Stimulated activated CD4-positive, alpha-beta T cell treated with anti-CD3 and anti-CD28 coated beads, Interleukin-15, amount 100 ng/mL, for 48 hours (primary cell): ENCODE measurements at places on chromosomes 6 and 20.

DNA sequence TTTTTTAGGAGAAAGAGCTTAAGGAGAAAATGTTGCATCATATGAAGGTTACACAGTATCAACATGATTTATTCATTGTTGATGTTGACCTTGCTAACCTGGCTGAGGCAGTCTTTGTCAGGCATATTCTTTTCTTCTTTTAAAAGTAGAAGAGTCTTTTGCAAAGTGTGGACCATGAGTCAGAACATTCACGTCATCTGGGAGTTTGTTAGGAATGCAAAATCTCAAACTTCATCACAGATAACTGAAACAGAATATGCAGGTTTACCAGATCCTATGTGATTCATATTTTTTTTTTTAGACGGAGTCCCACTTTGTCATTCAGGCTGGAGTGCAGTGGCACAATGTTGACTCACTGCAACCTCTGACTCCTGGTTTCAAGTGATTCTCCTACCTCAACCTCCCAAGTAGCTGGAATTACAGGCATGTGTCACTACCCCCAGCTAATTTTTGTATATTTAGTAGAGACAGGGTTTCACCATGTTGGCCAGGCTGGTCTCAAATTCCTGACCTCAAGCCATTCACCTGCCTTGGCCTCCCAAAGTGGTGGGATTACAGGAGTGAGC is 530.4 kb upstream of the BTBD3 start:
- DNase-seq = no peak

DNA sequence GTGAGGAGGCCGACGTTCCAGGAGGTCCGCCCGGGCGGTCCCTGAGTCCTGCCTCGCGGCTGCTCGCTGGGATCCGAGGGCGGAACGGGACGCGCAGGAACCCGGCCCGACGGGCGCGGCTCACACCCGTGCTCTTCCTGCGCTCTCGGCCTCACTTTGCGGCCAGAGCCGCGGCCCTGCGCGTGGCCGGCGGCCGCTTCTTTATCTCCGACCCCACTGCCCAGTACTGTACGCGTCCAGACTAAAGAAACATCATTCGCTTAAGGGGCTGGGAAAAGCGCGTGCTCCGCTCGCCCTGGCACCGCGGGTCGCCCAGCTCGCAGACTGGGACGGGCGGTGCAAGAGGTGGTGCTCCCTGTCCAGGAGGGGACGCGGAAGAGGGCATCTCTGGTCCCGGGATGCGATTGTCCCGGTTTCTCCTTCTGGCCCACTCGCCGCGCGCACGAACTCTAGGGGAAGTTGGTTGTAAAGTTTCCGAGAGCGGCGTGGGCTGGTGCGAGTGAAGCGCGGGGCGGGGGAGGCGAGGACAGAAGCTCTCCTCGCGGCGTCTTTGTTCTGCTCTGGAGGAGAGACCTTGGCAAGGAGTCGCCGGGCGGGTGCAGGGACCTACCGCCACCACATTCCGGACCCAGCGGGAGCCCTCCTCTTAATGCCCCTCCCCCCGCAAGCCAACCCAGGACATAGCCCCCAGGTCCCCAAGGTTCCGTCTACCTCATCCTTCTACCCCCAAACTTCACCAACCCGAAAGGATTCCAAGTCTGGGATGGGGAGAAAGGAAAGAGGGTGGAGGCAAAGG is 71.0 kb downstream of the SOX4 start:
- no peak for DNase-seq

GRCh38 chr20:2230726-2231488 is 64.9 kb upstream of the TGM3 start:
- no peak for DNase-seq

DNA sequence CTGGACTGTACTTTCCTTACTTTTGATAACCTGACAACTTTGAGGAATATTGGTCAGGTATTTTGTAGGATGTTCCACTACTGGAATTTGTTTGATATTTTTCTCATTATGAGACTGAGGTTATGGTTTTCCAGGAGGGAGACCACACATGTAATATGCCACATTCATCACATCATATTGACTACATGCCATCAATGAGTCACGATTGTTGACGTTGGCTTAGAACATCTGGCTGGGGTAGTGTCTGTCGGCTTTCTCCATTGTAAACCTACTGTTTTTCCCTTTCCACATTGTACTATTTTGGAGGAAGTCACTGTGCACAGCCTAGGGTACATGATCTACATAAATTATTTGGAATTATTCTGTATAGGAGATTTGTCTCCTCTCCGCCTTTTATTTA is 1.4 kb upstream of the STX11 start:
- no peak for DNase-seq

DNA sequence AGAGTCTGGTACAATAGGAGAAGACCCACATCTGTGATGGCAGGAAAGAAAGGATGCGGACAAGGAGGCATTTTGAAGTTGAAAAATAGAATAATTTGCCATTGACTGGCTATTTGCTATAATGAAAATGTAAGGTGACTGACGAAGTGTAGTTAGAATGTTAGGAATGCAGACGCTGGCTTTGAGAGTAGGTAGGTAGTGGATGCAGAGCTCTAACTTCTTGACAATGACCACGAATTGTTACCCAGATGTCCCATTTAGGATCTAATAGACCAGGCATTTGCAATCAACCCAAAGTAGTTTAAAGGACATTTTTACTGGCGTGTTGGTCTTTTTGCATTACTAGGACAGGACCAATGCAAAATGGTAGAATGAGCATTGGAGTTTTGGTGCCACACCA is 14.2 kb downstream of the MLIP start:
- DNase-seq = no peak

- DNase-seq = no peak
Observed at GRCh38 chr6:121305957-121306607, 28.2 kb downstream of the TBC1D32 start.

DNA sequence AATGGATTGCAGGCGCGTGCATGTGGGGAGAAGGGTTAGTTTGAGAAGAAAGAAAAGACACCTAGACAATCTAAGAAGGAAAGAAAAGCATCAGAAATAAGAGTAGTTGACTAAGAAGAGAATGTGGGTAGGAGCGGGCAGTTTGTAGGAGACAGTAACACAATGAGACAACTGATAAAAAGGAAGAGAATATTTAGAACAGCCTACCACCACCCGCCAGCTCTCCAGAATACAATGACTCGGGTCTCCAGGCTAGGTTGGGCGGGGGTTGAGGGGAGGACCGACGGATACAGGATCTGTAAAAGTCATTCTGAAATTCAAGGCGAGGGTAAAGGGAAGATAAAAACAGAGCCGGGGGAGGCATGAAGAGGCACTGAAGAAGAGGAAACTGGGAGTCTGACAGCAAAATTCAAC is 712 bp downstream of the ABHD16A start:
- DNase-seq = no peak

DNA sequence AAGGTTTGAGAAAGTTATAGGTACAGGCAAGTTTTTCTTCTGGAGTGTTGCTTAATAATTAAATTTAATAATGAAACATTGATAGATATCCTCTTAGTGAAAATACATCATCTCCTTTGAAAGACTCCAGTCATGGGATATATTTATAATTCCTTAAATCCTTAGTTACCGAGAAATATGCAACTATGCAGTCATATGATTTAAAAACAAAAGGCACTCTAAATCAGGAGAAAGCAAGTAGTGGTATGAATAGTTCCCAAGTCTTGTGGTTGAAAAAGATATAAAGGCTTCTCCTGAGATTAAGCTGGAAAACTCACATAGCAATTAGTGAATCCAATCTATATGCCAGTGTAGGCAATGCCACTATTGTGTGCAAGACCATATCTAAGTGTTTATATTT is 475.4 kb downstream of the EYS start:
- no peak for DNase-seq

DNA sequence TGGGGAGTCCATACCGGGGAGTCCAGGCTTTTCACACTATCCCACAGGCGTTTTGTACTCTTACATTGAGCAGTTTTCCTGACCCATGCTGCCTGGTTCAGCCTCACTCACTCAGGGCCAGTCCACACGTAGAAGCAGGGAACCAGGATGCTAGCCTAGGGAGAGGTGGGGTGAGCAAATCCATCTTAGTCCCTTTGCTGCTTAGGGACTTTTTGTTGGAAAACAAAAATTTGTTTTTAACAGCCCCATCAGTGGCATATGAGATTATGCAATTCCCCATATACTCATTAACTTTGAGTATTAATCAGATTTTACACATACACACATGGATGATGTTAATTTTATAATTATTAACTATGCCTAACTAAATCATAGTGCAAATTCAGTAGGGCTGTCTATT is 84.2 kb downstream of the EZR start:
- no peak for DNase-seq

GRCh38 chr20:37244572-37244957 is 17.0 kb downstream of the GHRH start:
- no peak for DNase-seq

DNA sequence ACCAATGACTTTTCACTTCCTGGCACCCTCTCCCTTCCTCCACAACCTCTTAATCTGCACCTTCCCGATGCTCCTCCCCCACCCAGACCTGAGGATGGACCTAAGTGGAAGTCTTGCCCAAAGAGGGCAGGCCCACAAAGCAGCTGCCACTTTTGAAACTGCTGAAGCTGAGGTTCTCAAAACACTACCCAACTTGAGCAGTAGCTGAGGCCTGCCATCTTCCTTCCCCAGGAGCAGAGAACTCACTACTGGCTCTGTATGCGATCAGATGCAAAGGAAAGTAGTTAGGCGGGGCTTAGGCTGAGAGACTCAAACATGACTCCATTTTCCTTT is 1.5 kb downstream of the HM13 start:
- no peak for DNase-seq

DNA sequence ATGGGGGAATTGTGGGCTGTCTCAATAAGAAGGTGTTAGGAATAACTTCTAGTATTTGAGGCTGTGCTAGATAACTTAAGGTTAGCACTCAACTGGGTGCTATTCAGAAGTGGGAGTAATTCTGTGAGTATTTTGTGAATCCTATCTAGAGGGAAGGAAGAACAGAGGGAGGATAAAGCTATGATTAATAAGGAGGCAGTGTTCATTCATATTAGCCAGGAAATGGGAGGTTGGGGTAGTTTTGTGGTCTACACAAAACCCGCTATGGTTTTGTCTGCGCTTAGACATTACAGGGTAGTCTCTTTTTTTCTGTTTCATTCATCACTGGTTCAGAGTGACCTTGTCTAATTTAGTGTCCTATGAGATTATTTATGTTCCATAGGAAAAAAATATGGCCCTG is 341.0 kb downstream of the ARHGAP18 start:
- no peak for DNase-seq

- no peak for DNase-seq
Observed at GRCh38 chr6:7731294-7731693, 5.4 kb downstream of the BMP6 start.

DNA sequence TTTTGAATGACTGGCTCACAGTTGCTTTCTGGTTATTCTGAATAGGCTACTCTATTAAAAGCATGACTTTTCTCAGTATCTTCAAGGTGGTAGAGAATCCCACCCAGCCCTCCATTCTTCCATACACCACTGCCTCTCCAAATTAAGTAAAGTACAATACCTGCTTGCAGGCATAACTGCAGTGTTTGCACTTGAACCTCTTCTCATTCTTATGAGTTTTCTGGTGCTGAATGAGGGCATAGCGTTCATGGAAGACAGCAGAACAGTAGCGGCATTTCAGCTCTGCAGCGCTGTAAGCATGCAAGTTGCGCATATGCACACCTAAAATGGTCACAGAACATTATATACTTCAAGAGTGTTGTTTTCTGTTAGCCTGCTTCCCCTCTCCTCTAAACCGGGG is 12.5 kb downstream of the CTCFL start:
- DNase-seq = no peak

GRCh38 chr20:16953858-16954257 is 205.7 kb downstream of the OTOR start:
- no peak for DNase-seq

DNA sequence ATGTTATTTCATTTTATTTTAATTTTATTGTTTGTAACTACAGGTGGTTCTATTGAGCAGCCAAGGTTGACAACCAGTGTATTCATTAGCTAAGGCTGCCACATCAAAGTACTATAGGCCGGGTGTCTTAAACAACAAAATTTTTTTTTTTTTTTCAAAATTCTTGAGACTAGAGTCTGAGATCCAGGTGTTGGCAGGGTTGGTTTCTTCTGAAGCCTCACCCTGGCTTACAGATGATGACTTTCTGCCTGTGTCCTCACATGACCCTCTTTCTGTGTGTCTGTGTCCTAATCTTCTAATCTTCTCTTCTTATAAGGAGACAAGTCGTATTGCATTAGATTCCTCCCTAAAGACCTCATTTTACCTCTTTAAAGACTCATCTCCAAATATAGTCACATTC is 208.4 kb downstream of the MANEA start:
- DNase-seq = no peak

GRCh38 chr6:73696966-73697655 is 1.1 kb downstream of the CD109 start:
- no peak for DNase-seq

- DNase-seq = no peak
Observed at GRCh38 chr20:48189181-48189580, 403.9 kb upstream of the SULF2 start.
